ENCODE measurements at places on chromosomes 11 and 22.

- no peak for DNase-seq
Observed at GRCh38 chr11:58639103-58639502, 16.6 kb downstream of the CNTF start.

GRCh38 chr11:14223636-14224288 lies 135.2 kb downstream of the RRAS2 start:
- DNase-seq: no peak

DNA sequence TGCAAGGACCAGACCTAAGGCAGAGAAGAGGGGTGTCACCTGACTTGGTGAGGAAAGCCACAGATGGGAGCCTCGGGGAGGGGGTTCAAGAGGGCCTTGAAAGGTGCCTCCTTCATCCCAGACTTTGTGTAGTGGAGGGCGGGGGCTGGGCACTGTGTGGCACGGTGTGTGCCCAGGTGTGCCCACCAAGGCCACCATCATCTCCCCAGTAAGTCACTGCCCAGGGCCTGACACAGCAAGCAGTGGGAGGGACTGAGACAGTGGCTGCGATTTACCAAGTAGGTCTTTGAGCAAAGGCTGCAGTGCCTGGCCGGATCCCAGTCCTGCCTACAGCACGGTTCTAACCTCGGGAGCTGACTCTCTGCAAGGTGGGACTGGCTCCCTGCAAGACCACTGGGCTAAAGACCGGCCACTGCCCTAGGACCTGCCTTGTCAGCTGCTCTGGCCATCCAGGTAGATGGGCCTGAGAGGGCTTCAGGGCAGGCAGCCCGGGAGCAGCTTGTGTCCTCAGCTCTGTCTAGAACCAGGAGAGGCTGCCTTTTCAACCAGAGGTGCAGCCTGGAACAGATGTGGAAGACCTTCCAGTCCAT lies 1.4 kb downstream of the OSM start:
- no peak for DNase-seq

DNA sequence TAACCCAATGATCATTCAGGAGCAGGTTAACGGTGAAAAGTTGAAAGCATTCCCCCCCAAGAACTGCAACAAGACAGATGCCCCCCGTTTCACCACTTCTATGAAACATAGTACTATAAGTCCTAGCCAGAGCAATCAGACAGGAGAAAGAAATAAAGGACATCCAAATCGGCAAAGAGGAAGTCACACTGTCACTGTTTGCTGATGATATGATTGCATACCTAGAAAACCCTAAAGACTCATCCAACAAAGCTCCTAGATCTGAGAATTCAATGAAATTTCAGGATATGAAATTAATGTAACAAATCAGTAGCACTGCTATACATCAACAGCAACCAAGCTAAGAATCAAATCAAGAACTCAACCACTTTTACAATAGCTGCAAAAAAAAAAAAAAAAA lies 32.8 kb downstream of the PIWIL3 start:
- DNase-seq: no peak

DNA sequence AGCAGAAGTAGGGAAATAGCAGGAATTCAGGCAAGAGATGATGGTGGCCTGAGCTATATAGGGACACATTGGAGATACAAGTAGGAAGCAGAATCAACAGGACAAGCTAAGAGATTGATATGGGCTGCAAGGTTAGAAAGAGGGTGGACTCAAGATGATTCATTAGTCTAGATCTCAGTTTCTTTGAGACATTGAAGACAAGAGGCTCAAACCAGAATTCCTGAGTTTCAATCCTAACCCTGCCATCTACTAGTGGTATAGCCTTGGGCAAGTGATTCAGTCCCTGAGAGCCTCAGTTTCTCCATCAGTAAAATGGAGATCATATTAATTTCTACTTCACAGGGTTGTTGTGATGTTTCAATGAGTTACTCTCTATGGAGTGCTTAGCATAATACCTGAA lies 53.1 kb upstream of the NAV2 start:
- no peak for DNase-seq

- no peak for DNase-seq
Observed at GRCh38 chr22:22327723-22328122, 83.1 kb downstream of the VPREB1 start.

- no peak for DNase-seq
Observed at GRCh38 chr11:117058761-117059261, 39.4 kb downstream of the SIK3 start.

DNA sequence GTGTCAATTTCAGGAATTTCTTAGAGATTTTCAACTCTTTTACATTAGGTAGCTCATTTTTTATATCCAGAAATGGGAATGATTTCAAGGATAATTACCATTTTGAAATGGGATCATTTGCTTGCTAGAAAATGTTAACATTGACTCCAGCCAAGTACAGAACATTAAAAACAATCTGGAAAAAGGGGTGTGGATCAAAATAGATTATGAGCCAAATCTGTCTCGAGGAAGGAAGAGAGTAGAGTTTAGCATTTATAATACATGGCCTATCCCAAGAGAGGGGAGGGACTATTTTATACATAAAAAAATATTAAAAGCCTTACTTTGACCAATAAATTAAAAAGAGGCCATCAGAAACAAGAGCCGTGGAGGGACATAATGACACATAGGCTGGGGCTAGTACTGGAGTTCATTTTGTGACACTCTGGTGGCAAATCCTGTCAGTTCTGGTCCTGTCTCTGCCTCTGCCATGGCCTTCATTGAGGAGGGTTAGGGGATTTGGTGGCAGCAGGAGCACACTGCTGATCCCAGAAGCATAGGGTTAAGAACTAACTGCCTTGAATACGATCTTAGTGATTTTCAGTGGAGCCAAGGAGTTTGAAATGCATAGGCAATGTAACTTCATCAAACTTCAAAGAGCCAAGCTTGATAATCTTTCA lies 20.4 kb downstream of the PPP6R3 start:
- DNase-seq: no peak

GRCh38 chr22:39457556-39458443 lies 988 bp downstream of the MGAT3 start:
- no peak for DNase-seq

GRCh38 chr22:32803020-32803737 lies 1.7 kb downstream of the TIMP3 start:
- no peak for DNase-seq

DNA sequence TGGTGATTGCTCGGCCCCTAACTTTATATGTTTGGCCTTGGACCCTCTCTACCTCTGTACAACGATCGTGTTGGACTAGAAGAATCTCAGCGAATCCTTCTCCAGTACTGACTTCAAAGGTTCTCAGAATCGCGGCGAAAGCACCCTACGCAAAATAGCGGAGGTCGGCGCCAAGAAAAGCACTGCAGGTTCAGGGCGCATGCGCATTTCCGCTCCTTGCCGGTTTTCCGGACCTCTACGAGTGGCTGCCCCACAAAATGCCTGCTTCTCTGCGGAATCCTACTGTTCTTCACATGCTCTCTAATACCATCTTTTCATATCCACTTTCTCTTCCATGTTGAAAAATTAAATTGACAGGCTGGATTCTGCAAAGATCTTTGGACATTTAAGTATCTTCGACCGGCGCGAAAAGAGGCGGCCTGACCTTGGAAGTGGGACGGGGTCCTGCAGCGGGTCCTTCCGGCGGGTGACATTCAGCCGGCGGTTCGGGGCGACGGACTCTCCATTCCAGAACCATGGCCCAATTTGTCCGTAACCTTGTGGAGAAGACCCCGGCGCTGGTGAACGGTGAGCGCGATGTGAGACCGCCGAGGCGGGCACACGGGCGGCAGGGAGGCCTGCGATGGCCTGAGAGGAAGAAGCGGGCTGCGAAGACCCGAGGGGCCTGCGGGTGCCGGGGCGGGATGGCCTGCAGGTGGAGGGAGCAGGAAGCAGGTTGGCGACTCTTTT lies at the start of gene ATP5MG:
Gene ATP5MG, plus strand, starts transcription at position 456 of the 729 bp plus-strand sequence. Its CDS starts 60 bp downstream, at position 516.
- peak; percentile 97 for DNase-seq

DNA sequence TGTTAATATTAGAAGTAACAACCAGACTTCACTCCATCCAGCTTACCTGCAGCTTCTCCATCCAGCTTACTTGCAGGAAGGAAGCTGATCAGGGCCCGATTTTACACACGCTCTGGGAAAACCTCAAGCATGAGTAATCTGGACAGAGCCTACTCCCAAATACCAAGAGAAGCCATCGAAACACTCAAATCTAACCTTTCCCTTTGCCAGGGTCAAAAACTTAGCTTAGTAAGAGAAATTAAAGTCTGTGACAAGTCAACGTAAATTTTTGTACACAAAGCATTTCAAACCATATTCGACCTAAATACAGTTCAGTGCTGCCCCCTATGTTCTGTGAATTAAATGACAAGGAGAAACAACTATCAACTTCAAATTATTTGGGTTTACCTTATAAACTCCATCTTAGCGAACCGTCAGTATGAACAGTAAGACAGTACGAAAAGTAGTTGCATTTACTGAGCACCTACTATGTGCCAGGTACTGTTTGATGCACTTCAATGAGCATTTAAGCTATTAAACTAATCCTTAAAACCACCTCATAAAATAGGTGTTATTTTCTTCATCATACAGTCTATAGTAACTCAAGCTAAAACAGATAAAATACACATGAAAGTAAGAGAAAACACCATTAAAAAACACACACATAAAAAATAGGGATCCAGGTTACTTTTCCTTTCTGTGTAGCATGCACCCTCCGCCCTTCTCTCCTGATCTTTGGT lies 36.9 kb downstream of the ARFGAP3 start:
- DNase-seq: no peak

- DNase-seq: peak; percentile 25
Observed at GRCh38 chr11:82718307-82718706, 15.4 kb downstream of the FAM181B start.

DNA sequence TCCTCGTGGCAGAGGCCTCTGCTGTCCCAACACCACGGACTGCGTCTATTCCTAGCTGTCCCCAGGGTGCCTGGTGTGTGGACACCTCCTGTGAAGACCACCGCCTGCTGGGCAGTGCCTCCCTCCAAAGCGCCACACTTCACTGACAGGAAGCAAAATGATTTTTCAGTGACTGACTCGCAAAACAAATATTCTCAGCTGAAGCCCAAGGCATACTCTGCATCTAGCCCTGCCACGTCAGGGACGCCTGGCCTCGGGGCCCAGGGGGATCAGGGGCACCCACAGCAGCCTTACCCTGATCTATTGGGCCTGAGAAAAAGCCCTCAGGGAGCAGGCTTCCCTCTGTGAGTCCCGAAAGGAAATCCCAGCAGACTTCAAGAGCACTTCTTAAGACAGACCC lies 2.2 kb downstream of the BRD1 start:
- DNase-seq: no peak

DNA sequence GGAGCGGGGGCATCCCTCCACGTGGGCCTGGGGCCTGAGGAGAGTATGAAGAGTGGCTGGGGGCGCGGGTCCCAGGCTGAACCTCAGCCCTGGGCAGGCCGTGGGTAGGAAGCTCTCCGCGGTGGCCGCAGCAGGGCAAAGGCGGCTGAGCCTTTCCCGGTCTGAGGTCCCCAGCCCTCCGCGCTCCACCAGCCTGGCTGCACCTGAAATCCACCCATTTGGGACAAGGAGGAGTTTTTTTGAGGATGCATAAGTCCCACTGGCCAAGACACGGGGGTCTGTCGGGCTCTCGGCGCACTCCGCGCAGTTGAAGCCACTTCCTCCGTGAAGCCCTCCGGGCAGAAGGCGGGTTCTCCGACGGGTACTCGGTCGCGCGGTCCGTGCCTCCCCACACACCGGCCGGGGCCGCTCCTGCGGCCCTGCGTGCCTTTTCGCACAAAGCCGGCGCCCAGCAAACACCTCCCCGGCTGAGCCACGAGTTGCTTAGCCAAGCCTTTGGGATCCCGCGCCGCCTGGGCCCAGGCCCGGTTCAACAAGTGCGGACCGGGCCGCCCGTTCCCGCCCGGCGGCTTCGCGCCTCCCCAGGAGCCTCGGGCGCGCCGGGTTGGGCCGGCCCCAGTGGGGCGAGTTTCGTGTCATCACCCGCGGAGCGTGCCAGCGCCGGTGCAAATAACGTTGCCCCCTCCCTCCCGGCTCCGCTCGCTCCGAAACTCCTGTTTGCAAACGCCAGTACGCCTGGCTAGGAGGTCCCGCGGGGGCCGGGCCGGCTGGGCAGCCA lies 666 bp upstream of the OVOL1 start:
- no peak for DNase-seq

GRCh38 chr22:49992921-49993648 lies 19.5 kb downstream of the IL17REL start:
- DNase-seq: no peak

GRCh38 chr22:47288680-47289079 lies 526.2 kb downstream of the TBC1D22A start:
- DNase-seq: no peak

DNA sequence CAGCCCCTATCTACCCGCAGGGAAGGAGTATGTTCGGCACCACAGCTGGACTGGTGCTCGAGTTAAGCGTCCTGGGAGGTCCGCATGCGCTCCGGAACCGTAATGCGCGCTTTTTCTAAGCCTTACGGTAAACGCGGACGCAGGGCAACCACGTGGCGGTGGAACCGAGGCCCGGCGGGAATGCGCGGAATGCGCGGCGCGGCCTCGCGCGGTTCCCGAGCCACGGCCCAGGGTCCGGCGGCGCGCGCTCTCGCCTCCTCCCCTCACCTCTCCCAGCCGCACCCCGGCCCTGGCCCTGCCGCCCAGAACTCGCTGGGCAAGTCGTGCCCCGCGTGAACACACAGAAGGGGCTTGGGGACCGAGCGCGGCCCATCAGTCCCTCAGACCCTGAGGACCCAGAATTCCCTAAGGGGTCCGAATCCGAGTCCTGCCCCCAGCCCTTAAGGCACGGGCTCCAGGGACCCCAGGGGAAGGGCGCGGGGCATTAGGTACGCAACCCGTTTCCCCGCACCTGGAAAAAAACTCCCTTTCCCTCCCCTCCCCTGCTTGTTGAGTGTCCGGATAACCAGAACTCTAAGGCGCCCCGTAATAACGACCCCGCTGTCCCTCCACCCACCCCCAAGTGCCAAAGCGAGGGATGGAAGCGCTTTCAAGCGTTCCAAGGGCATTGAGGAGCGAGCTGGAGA lies 4.3 kb upstream of the CCND1 start:
- DNase-seq: no peak

DNA sequence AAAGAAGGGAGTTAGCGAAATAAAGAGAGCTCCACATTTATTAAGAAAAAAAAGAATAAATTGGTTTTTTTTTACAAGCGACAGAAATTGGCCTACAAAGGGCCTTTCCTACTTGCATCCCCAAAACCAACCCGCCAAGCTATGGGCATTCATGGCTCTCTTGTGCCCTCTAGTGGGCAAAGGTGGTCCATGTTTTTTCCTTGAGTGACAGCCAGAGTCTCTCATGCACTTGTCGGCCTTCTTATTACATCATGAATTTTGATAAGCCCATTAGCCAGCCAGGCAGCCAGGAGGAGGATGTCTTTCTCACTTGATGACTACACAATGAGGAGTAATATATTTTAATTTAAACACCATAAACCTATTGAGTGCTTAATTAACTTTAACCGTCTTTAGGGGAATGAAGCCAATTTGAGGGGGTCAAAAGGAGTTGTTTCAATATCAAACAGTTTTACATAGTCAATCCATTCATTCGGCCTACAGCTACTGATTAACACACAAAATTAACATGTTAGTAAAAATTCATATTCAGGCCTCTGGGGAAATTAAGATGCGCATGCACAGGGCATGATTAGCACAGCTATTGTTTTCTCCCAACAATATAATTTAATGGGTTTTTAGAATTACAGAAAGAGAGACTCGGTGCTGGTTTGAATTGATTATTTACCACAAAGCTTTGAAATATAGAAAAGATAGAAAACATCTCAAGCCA lies 85.5 kb downstream of the RCN1 start:
- peak; percentile 67 for DNase-seq

- no peak for DNase-seq
Observed at GRCh38 chr11:125494031-125494360, 2.1 kb downstream of the FEZ1 start.

All from Panc1 (cell line).